ENCODE measurements at places on chromosomes 3 and 15. TPM values are rescaled to one million over a fixed set of nuclear protein-coding genes. Genes with fewer than 3 reads are reported as not detected.

ATOSA gene
- polyA plus RNA-seq = 25.5 TPM

VEPH1 gene
- 0.96 TPM for polyA plus RNA-seq

DNA sequence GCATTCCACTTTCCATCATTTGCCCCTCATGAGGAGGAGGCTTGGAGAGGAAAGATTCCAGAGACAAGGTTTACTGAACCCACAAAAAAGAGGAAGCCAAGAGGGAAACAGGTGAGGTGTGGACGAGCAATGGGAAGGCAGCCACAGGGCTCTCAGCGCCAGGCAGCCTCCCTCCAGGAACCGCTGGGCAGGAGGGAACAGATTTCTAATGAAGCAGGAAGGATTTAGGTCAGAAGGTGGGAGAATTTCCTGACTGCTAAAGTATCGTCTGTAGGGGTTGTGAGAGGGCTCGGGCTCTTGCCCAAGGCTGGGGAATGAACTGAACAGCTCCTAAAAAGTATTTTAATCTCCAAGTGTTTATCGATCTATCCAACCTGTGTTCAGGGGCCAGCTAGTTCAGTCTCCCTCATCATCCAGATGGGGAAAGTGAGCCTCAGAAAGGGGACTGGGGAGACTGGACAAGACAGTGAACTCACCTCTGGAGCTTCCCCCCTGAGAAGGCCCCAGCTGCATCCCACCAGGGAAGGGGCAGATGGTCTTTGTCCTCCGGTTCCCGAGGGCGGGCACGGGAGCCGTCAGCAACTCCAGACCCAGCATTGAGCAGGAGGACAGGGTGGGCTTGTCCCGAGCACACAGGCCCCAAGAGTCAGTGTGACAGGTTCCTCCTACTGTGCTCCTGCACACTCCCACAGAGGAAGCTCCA, 10.5 kb downstream of the LOXL1 start:
- DNase-seq = no peak

GRCh38 chr3:183845090-183845489, 19.7 kb upstream of the MAP6D1 start:
- DNase-seq = no peak

DNA sequence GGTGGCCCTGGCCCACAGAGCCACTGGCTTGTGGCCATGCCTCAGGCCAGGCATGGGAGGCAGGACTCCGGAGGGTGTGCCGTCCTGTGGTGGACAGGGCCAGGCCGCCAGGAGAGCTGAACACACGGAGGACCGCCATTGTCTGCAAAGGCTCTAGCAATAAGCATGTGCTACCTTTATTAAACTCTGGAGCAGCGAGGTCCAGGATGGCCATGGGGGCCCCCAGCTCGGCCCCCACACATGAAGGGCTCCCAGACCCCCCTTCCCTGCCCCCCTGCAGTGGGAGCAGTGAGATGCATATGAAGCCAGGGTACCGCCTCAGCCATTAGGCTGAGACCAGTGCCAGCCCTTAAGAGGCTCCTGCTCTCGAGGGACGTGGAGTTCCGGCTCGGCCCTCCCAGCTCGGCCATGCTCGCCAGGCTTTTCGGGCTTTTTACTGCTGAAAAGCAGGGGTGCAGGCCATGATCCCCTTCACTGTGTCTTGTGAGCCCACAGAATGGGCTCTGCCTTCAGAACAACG, 2.7 kb downstream of the AMIGO3 start:
- peak; percentile 60 for DNase-seq

ZSCAN29 gene
- polyA plus RNA-seq = 6.0 TPM

GRCh38 chr3:18345015-18345367, 80.1 kb downstream of the SATB1 start:
- DNase-seq = no peak

DNA sequence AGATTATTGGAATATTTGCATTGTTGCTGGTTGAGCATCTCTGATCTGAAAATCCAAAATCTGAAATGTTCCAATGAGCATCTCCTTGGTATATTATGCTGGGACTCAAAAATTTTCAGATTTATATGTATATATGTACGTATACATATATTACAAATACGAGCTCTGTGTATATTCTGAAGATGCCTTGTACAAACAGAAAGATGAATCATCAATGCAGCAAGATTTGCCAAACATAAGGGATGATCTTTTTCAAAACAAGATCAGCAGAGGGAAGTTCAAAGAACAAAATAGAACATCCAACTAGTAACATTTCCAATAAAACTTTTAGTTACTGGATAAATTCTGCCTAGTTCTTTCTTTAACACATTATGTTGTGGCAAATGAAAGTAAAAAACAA, 42.5 kb downstream of the HERC1 start:
- no peak for DNase-seq

CHRNA7 gene
- polyA plus RNA-seq = 7.8 TPM

ECE2 gene
- polyA plus RNA-seq = 0.63 TPM

GRCh38 chr3:60760145-60760544, 491.1 kb downstream of the FHIT start:
- DNase-seq = no peak

CACNA2D2 gene
- 1.2 TPM for polyA plus RNA-seq

PIERCE2 gene
- 4.3 TPM for polyA plus RNA-seq

GPR62 gene
- not detected for polyA plus RNA-seq

GRCh38 chr3:130834476-130834875, 59.4 kb upstream of the ATP2C1 start:
- DNase-seq = no peak

DNA sequence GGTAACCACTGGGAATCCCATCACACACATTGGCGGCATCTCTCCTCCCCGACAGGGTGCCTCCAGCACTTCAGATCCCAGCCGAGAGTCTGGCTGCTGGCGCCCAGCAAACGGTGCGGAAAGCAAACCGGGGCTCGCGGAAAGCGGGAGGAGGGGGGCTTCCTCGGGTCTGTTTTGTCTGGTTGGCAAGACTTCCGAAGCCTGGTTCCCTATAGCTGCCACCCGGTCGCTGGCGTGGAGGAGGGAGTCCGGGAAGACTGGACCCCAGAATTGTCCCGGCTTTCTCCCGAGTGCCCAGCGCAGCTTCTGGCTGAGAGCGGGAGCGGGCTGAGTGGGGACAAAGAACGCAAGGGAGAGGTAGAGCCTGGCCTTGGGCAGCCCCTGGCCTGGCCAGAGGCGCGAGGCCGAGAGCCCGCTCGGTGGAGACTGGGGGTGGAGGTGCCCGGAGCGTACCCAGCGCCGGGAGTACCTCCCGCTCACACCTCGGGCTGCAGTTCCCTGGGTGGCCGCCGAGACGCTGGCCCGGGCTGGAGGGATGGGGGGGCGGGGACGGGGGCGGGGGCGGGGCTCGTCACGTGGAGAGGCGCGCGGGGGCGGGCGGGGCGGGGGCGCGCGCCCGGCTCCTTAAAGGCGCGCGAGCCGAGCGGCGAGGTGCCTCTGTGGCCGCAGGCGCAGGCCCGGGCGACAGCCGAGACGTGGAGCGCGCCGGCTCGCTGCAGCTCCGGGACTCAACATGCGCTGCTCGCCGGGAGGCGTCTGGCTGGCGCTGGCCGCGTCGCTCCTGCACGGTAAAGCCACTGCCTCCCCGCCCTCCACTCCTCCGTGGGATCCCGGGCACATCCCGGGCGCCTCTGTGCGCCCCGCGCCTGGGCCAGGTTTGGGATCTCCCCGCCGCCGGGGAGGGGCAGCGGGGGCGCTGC, at the start of gene CHRNA7:
CHRNA7 (plus strand) TSS at position 654 of the 920 bp plus-strand sequence; CDS start at position 734, 80 bp downstream.
- DNase-seq = peak; percentile 71

DNA sequence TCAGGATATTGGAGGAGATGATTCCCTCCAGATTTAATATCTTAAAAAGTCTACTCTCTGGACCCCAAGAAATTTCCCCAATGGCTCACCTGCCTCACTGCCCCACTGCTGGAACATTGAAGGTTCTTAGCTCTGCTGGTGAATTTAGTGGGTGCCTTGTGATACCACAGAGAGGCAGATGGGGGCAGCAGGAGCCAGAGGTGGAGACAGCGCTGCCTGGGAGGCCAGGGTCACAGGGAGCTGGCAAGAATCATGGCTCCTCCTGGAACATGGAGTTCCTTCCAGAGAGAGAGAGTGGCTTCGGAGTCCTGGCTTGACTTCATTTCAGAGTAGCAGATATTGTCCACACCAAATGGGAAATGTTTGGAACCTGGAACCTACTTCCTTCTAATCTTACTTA, 263.5 kb upstream of the CFAP20DC start:
- no peak for DNase-seq

DNA sequence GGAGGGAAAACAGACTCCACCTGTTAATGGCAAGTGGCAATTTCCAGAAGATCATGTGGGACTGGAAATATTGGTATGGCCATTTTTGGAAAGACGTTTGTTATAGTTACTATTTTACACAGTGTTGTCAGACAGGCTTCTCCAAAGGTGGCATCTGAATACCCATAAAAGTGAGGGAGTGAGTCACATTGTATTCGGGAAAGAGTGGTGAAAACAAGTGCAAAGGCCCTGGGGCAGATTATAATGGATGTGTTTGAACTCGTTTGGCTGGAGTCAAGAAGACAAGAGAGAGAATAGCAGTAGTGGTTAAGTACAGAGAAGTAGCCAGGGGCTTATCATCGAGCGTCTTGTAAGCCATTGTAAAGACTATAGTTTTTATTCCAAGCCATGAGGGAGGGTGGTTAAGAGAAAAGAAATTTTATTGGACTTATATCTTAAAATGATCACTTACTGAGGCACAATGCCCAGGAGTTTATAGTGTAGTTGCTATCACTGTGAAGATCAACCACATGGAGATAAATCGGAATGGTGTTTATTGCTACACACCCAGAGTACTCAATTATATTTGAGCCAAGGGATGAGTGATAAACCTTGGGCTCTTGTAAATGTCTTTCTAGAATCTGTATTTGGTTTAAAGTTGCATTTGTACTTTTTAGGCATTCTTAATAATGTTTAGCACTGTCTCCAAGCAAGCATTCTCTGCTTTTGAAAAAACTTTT, 212.8 kb upstream of the KBTBD8 start:
- no peak for DNase-seq

CCDC54 gene
- not detected for polyA plus RNA-seq

- no peak for DNase-seq
These were observed 760.2 kb upstream of the GBE1 start for GRCh38 chr3:82521657-82522056.

ACAD11 gene
- 2.4 TPM for polyA plus RNA-seq

ARRDC4 gene
- polyA plus RNA-seq = 26.4 TPM

OR5K2 gene
- not detected for polyA plus RNA-seq

DNA sequence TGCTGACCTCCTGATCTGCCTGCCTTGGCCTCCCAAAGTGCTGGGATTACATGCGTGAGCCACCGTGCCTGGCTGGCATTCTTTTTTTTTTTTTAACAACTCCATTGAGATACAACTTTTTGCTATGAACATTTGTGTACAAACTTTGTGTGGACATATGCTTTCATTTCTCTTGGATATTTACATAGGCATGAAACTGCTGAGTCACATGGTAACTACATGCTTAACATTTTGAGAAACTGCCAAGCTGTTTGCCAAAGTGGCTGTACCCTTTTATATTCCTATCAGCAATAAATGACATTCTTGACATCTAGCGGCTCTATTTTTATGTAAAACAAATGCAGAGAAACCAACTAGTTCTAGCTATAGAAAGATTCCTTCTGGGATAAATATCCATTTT, 8.7 kb upstream of the YEATS2 start:
- no peak for DNase-seq

DNA sequence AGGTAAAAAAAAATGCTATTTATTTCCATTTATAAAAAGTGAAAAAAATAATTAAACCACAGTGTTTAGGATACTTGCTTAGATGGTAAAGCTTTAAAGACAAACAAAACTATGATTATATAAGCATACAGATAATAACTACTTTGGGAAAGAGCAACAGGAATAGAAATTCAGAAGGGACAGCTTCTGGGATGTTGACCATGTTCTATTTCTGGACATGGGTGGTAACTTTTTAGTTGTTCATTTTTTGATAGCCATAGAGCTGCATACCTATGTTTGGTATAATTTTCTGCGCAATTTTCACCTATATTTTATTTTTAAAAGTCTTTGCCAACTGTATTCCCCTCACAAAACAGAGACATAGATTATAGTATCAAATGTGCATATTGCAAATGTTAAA, 572.0 kb upstream of the NR2F2 start:
- no peak for DNase-seq

C3orf33 gene
- 1.2 TPM for polyA plus RNA-seq

STRIT1 gene
- not detected for polyA plus RNA-seq

DNA sequence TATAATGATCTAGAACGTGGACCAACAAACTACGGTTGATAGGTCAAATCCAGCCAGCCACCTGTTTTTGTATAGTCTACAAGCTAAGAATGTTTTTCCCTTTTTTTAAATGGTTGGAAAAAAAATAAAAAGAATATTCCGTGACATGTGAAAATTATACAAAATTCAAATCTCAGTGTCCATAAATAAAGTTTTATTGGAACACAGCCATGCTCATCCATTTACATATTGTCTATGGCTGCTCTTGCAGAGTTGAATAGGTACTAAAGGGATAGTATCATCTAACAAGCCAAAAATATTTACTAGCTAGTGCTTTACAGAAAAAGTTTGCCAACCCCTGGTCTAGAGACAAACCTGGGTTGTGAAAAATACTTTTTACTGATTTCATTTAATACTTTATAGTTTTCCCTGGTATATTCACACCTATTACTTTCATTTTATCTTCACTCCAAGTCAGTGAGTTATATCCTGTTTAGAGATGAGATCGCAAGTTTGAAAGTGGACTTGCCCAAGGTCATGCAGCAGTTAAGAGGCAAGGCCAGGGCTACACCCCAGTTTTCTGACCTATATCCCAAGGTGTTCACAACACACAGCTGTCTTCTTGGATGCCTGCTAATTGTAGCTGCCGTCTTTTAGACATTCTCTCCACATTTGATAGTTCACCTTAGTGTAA, 58.4 kb downstream of the IGF2BP2 start:
- DNase-seq = no peak

C3orf85 gene
- 18.6 TPM for polyA plus RNA-seq
